GOT3 (cell line): ENCODE measurements at places on chromosomes 2 and 18.

DNA sequence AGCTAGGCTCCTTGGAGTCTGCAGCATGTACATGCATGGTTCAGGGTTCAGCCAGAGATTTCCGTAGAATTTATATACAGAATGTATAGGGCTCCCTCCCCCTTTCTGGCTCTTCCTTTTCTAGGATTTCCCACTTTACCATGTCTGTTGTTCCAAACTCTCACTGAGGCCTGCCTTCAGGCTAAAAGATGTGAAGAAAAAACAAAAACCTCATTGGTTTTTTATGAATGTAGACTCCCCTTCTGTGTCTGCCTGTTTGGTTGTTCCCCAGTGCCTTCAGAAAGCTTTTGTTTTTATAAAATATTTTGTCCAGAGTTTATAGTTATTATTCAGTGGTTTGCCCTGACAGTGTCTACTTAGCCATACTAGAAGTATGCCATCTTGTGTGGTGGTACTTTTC is 3.6 kb downstream of the NDUFV2 start:
- no peak for DNase-seq

- DNase-seq: no peak
Observed at GRCh38 chr2:173151671-173152401, 76.2 kb downstream of the MAP3K20 start.

GRCh38 chr2:37365669-37366068 is 21.2 kb downstream of the QPCT start:
- DNase-seq: no peak

- no peak for DNase-seq
Observed at GRCh38 chr18:6627645-6628044, 101.9 kb upstream of the ARHGAP28 start.

DNA sequence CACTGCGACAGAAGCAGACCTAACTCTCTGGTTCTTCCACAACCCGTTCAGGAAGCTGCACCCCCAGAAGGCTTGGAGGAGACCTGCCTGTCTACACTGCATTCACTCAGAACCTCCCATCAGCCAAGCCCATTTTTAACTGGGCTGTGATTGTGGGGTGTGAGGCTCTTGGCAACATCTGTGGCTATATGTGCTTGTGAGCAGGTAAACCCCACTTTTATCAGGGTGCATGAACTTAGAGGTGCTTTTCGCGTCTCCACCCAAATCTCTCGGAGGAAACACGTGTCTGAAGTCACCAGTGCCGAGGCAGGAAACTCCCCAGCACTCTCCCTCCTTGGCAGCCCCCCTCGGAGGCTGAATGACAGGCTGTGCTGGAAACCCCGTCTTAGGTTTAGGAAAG is 158.2 kb upstream of the SALL3 start:
- DNase-seq: no peak

DNA sequence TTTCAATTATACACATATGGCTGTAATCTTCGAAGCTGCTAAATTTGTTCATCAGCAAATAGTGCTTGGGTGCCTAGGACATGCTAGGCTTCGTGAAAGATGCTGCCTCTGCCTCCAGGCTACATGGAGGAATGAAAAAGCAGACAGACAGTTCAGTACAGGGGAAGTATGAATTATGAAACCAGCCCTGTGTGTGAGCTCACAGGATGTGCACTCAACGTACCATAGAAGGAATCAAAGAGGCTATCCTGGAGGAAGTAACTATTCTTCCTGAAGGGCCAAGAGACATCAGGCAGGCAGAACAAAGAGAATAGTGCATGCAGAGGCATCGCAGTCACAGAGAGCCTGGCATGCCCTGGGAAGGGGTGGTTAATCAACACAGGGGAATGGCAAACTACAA is 61.4 kb downstream of the DYM start:
- DNase-seq: no peak

- no peak for DNase-seq
Observed at GRCh38 chr2:235238537-235238936, 255.3 kb upstream of the AGAP1 start.
